ENCODE measurements at places on chromosomes 3 and 15.

DNA sequence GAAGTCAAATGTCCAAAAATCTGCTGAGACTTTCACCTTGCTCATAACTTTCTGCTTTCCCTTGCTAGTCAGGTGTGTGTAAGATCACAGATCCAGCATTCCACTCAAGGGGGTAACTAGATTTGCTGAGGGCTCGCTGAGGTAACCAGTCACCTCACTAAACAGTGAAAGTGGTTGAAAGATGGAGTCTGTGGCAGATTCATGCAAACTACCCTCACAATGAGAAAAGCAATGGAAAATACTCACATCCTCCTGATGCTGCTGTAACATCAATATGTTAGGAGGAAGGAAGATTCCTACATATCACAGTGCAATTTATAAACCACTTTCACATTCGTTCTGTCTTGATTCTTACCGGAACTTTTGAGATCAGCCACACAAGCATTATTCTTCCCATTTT lies 174.3 kb upstream of the BCL6 start:
- no peak for DNase-seq

- no peak for DNase-seq
These were observed 94.7 kb downstream of the CCNL1 start for GRCh38 chr3:157065201-157065600.

DNA sequence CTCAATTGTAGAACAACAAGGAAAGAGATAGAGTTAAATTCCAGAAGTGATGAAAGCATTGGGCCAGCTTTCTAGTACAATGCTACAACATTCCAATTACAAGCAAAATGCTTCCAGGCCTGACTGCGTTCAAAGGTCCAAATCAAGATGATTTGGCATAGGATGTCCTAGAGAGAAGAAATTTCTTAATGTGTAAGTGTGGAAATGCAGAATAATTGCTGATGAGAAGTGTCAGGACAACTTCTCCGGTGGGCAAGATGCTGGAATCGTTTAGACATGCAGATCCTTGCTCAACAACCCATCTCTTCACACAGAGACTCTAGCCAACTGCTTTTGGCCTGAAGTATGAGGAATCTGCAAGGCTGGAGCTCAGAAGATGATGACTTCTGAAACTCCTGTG lies 71.1 kb upstream of the PDZRN3 start:
- no peak for DNase-seq

- no peak for DNase-seq
These were observed 58.5 kb downstream of the CRYBG3 start for GRCh38 chr3:97880267-97880666.

- DNase-seq, result no peak
These were observed 120.3 kb downstream of the AKAP13 start for GRCh38 chr15:85500729-85501128.

GRCh38 chr3:7733933-7734332 lies 767.7 kb upstream of the LMCD1 start:
- DNase-seq, result no peak

Data from activated CD4-positive, alpha-beta T cell treated with anti-CD3 and anti-CD28 coated beads, Interleukin-2, amount 50 U/mL, for 24 hours (primary cell).